Stimulated activated CD4-positive, alpha-beta T cell treated with anti-CD3 and anti-CD28 coated beads, Interleukin-15, amount 100 ng/mL, for 1 hour (primary cell): ENCODE measurements at places on chromosomes 11 and 22.

DNA sequence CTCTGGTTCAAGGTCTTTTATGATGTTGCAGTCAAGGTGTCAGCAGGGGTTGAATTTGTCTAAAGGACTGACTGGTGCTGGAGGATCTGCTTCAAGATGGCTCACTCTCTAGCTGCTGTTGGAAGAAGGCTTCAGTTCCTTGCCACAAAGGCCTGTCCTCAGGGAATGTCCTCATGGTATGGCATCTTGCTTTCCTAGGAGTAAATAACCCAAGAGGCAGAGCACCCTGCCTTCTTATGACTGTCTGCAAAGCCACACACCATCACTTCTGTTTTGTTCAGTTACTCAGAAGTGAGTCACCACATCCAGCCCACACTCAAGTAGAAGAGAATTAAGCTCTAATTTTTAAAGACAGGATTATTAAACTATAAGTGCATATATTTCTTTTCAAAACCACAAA, 45.2 kb downstream of the PLAAT5 start:
- no peak for DNase-seq

- no peak for DNase-seq
Measured at GRCh38 chr11:31645747-31646146, 136.2 kb downstream of the ELP4 start.

DNA sequence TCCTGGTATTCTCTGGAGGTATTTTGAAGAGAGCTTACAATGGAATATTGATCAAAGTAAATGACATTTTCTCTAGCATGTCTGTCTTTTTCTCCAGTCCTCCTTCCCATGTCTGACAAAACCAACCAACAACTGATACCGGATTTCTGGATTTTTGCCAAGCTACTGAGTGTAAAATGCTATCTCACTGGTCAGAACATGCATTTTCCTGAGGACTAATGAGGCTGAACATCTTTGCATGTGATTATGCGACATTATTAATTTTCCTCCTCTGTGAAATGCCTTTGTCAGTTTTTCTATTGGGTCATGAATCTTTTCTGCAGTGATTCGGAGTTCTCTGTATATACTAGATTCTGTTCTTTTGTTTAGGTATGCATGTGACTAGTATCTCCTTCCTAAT, 51.4 kb downstream of the CDON start:
- DNase-seq: no peak

DNA sequence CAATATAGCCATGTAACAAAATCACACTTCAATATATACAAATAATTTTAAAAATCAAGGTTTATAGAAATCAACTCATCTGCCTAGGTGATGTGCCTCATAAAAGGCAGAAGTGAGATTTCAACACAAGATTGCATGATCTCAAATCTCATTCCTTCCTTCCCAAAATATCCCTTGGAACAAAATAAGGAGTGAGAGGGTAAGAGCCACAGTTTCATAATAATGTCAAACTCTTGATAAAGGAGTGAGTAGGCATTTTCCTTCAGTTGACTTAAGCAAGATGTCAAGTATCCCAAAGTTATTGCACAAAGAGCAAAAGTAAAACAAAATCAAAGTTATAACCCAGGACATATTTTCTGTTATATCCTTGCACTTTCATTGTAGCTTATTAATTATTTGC, 81.3 kb downstream of the C22orf31 start:
- DNase-seq: no peak

DNA sequence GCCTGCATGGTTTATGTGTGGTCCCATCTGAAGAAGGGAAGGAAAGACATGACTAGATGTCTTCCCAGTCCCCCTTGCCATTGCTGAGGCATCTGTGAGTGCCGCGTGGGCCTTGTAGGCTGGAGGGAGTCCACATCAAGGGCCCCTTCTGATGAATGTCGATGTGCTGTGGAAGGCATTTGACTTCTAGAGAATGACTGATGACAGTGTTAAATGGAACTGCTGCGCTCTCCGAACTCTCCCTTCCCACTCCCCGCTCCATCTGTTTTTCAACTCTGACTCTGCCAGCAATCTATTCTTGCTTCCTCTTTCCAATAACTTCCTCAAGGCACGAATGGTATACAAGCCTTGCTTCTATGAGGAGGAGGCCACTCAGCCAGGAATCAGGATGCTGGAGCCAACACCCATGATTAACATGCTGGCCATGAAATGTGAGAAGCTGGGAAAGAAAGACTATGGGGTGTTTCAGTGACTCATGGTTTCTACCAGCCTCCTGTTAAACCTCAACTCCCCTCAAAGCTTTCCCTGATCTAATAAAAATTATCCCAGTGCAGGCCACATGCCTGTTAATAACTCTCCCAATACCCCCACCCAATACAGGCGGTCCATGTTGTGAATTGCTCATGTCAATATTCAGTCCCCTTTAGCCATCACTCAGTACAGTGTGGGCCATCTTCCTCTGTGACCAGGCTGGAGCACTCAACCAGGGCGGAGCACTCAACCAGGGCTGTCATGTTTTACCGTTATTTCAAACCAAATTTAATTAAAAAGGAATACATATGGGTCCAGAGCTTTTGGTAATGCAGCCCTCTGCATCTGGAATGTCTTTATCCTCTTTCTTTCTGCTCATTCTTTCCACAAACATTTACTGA, 46.4 kb upstream of the TBCEL start:
- no peak for DNase-seq

DNA sequence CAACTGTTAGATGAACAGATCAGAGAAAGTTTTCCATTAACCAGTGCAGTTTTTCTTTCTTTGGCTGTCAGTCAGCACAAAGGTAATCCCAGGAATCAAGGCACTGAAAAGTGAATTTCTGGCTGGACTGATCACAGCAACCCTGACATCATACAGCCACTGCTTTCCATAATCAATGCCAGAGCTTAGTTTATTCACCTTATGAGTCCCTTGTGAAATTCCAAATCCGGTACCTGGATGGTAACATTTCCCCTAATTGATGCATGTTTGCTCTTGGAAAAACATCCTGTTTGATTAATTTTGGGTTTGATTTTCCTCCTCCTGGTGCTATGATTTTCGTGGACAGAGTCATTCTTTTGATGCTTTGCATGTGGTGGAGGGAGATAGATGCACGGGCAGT, 319.8 kb downstream of the INSC start:
- no peak for DNase-seq

DNA sequence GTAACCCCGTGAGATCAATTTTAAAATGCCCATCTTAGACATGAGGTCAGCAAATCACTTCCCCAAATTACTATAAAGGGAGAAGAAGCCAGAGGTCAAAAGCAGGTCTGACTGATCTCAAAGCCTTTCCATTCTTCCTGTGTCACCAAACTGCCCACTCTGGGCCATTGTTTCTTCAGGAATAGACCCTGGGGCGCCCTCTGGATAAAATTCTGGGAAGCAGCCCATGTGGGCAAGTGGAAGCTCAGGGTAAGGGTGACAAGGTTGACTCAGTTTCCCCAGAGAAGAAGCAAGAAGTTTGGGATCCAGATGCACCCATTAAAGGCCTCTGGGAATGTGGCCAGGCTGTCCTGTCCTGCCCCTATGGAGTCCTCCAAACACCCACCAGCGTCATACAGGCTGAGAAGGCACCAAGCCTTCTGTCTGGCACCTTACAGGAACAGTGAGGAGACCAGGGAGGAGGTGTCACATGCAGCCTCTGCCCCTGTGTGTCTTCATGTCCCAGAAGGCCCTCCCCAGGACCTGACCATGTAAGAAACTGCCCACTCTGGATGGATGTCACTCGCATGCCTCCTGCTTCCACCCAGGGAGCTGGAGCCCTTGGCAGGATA, 50.1 kb downstream of the CHST1 start:
- DNase-seq: no peak

DNA sequence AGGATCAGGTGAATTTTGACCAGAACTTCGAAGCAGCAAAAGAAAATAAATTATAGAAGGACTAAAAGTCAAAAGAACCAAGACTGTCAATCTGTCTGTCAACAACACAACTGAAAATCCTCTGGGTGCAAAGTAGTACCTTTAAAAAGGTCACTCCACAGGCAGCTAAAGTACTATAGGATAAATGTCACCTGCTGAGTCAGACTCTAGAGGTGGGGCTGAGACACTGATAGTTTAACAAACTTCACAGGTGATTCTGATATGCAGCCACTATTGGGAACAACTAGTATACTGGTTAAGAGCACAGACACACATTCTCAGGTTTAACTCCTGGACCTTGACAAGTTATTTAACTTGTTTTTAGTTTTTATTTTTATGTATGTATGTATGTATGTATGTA, 107.3 kb downstream of the FCHSD2 start:
- DNase-seq: no peak

GRCh38 chr22:26477341-26477731, 6.2 kb downstream of the HPS4 start:
- no peak for DNase-seq

DNA sequence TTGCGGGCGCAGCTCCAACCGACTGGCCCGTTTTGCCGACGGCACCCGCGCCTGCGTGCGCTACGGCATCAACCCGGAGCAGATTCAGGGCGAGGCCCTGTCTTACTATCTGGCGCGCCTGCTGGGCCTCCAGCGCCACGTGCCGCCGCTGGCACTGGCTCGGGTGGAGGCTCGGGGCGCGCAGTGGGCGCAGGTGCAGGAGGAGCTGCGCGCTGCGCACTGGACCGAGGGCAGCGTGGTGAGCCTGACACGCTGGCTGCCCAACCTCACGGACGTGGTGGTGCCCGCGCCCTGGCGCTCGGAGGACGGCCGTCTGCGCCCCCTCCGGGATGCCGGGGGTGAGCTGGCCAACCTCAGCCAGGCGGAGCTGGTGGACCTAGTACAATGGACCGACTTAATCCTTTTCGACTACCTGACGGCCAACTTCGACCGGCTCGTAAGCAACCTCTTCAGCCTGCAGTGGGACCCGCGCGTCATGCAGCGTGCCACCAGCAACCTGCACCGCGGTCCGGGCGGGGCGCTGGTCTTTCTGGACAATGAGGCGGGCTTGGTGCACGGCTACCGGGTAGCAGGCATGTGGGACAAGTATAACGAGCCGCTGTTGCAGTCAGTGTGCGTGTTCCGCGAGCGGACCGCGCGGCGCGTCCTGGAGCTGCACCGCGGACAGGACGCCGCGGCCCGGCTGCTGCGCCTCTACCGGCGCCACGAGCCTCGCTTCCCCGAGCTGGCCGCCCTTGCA, 1.0 kb downstream of the FJX1 start:
- DNase-seq: no peak

DNA sequence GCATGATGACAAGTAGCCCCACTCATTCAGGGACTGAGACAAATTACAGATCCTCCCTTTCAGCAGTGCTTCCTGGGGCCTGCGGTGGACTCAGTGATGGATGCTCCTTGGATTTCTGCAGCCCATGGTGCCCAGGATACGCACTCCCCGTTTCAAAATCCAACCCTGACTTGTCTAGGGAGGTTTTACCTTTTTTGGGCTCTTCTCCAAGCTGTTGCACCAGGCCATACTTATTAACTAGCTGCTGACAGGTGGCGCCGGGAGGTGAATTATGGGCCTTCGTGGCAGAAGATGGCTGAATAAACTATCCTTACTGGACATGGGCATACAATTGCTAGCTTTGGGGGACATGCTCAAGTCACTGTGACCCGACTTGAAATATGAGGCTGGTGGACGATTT, 324.3 kb upstream of the SYN3 start:
- no peak for DNase-seq

- no peak for DNase-seq
Measured at GRCh38 chr11:1270476-1270875, 39.0 kb downstream of the TOLLIP start.

GRCh38 chr11:103586756-103587155, 449.7 kb upstream of the DDI1 start:
- no peak for DNase-seq

- no peak for DNase-seq
Measured at GRCh38 chr11:34245041-34245440, 112.8 kb downstream of the ABTB2 start.

DNA sequence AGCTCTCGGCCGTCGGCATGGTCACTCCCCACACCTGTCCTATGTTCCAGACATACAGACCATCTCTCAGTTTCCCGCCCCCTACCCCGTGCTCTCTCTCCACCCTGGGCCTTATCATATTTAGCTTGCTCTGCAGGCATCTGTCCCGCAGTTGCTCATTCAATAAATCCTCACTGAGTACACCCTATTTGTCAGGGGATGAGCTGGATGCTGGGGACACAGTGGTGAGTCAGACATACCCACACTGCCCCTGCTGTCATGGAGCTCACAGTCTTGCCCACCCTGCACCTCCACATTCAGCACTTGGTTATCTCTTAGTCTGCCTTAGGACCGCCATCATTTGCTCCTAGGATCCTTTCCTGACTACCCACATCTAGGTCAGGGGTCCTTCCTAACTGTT, 313.8 kb downstream of the LARGE1 start:
- no peak for DNase-seq

DNA sequence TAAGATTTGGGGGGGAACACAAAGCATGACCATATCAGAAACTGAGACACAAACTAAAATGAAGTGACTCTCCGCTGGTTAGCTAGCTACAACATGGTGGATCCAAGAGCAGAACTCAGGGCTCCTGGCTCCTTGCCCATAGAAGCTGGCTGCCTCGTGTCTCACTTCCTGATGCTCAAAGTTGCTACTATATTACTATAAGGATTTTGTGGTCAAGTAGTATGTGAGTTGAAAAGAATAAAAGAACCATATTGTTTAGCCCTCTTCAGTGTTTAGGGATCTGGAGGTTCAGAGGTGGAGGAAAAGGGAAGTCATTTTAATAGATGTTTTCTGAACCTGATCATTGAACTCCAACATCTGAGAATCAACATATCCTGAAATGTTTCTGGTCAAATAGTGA, 16.9 kb upstream of the SIK2 start:
- DNase-seq: no peak

GRCh38 chr11:30328681-30329080, 5.8 kb downstream of the ARL14EP start:
- DNase-seq: no peak

DNA sequence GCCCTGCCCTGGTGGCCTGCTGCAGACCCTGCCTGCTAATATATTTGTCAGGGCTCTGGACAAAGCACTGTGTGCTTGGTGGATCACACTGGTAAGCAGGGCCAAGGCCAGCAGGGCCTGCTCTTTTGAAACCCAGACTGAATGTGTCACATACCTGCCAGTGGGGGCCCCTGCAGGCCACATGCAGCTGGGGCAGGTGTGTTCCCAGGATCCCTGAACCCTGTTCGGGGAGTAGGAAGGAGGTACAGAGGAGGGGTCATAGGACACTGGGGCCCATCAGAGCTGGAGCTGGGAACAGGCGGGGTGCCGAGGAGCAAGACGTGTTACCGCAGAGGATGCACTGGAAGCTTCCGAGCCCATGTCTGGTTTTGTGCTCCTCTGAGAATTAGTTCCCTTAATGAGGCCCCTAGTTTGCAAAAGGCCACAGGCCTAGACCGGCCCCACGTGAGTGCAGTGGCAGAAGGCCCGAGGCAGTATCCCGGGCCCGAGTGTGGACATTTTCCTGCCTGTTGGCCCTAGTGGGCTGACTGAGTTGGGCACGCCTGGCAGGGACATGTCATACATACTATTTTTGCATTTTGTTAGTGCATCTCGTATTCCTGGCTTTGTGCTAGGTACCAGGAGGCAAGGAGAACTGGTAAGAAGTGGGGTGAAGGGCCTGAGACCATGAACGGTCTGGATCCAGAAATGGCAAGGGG, 11.2 kb upstream of the ACR start:
- no peak for DNase-seq

GRCh38 chr22:19488884-19489843, 9.4 kb downstream of the CDC45 start:
- no peak for DNase-seq

- DNase-seq: no peak
Measured at GRCh38 chr22:44203203-44203602, 22.5 kb downstream of the PARVG start.

- DNase-seq: no peak
Measured at GRCh38 chr11:93199616-93200015, 1.8 kb upstream of the SLC36A4 start.

- DNase-seq: peak; percentile 24
Measured at GRCh38 chr22:39306456-39307361, 12.7 kb downstream of the RPL3 start.

GRCh38 chr11:74283580-74284180, 27.8 kb downstream of the P4HA3 start:
- DNase-seq: no peak
